Islet precursor cell (in vitro differentiated cells): ENCODE measurements at places on chromosomes 6 and 20.

GRCh38 chr20:57192311-57192710 lies 74.1 kb downstream of the BMP7 start:
- no peak for DNase-seq

- DNase-seq: no peak
Observed at GRCh38 chr6:75466636-75467035, 27.0 kb downstream of the FILIP1 start.

GRCh38 chr6:130961148-130961547 lies 101.9 kb downstream of the EPB41L2 start:
- DNase-seq: no peak

DNA sequence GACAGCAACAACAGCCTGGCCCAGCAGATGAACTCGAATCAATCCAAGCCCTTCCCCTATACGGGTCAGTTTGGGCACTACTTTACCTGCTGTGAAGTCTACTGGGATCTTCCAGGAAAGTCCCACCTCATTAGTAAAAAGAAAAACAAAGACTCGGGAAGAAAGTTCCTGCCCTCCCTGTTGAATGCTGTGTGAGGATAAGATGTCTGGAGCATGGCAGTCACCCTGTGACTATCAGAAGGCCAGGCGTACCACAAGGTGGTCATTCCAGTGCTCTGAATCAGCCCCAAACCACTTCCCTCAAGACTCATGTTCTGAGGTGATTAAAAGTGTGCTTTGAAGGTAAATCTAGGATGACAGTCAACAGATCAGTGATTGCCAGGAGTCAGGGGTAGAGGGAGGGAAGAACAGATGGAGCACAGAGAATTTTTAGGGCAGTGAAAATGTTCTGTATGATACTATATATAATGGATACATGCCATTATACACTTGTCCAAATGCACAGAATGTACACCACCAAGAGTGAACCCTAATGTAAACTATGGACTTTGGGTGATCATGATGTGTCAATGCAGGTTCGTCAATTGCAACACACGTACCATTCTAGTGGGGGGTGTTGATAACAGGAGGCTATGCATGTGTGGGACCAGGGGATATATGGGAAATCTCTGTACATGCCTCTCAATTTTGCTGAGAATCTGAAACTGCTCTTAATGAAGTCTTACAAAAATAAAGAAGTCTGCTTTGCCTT lies 14.7 kb downstream of the FKBP1A start:
- DNase-seq: peak; percentile 89

- no peak for DNase-seq
Observed at GRCh38 chr6:84882768-84883766, 118.7 kb upstream of the TBX18 start.

DNA sequence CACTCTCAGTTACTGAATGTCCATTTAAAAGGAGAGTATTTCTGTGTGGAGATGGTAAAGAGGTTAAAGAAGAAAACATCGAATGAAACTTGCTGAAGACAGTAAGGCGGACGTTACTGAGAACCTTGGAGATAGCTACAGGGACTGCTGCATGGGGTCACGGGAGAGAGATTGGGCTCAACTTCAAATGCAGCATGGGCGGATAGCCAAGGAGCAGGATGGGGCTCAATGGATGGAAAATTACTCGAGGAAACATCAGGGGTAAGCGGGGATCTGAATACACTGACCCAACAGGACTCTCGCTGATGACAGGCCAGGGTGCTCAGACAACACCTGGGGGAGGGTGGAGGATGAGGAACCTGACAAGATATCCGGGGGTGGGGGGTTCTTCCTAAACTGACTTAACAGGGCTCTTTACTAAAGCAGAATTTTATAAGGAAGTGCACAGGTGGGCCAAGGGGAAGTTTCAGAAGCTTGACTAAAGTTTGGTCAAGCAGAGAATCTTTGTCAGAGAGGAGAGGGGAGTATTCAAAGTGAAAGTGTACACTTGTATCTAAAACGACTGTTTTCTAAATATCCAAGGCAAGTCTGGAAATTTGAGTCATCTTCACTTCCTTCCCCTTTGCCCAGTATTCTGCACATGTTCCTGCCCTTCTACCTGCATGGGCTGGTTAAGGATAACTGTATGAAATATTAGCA lies 22.8 kb downstream of the ECT2L start:
- no peak for DNase-seq

- DNase-seq: peak; percentile 29
Observed at GRCh38 chr6:15387118-15387517, 141.2 kb downstream of the JARID2 start.

DNA sequence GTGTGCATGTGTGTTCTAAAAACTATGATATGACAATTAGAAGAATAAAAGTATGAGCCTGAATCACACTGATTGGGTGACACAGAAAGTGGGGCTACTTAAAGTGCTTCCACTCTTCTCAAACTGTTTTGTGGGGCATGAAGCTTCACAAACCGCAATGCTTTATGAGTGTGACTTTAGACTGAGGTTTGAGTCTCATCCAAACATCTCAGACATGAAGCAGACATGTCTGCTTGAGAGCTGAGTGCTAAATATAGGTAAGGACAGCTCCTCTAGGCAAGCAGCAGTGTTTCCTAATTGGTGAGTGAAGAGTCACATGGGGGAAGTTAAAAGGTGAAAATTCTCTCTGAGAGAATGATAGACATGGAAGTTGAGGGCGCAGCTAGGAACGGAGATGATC lies 726.9 kb upstream of the CITED2 start:
- no peak for DNase-seq

DNA sequence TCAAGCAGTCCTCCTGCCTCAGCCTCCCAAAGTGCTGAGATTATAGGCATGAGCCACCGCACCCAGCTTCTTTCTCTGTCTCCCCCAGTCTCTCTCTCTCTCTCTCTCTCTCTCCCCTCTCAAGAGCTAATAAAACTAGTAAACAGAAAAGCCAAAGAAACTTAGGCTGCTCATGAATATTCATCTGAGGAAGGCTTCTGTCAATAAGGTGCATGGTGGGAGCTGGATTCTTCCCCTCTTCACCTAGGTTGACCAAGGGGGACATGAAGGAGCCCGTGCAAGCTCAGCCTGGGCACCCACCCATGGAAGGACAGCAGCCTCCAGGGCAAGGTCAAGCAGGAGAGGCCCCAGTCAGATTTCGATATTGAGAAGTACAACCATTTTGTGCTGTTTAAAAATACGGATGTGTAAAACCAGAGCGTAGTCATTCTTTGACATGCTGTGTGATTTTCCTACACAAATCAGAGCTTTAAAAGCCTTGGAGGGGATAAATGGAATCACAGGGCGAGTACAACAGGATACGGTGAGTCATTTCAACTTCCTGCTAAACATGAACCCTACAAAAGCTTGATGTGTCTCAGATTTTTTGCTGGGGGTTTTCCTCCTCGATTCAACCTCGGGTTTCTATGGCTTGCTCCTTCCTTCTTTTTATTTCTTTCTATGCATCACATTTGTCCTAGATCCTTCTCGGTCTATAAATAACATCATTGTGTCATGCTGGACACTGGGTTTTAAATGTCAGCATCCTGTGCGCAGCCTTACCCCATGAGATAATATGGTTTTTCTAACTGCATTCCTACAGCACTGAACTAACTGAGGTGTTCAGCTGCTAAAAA lies 368.9 kb upstream of the JARID2 start:
- no peak for DNase-seq

GRCh38 chr6:123467392-123467791 lies 169.4 kb downstream of the TRDN start:
- DNase-seq: no peak

DNA sequence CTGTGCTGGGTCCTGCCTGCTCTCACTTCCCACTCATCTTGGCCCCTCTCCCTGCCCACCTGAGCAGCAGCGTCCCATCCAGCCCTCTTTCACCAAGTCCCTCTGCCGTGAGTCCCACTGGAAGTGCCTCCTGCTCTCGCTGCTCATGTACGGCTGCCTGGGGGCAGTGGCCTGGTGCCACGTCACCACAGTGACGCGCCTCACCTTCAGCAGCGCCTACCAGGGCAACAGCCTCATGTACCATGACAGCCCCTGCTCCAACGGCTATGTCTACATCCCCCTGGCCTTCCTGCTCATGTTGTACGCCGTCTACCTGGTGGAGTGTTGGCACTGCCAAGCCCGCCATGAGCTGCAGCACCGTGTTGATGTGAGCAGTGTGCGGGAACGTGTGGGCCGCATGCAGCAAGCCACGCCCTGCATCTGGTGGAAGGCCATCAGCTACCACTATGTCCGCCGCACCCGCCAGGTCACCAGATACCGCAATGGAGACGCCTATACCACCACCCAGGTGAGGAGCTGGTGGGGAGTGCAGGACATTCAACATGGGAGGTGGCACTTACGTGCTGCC lies 2.8 kb downstream of the TMEM151B start:
- DNase-seq: no peak

DNA sequence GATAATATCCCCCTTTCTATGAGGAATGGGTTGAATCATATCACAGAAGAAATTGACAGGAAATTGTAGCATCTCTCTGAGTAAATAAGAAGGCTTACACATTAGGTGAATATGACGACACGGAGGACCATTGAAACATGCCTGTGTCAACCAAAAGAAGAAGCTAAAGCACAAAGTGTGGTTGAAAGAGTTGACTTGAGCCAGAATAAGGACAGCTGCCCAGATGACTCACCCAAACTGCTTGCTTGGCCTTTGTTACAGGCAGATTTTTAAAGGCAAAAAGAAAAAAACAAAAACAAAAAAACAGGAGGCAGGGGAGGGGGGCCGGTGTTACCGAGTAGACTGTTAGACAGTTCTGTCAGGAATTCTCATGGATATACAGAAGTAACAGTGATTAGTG lies 129.8 kb upstream of the EDN1 start:
- DNase-seq: no peak

DNA sequence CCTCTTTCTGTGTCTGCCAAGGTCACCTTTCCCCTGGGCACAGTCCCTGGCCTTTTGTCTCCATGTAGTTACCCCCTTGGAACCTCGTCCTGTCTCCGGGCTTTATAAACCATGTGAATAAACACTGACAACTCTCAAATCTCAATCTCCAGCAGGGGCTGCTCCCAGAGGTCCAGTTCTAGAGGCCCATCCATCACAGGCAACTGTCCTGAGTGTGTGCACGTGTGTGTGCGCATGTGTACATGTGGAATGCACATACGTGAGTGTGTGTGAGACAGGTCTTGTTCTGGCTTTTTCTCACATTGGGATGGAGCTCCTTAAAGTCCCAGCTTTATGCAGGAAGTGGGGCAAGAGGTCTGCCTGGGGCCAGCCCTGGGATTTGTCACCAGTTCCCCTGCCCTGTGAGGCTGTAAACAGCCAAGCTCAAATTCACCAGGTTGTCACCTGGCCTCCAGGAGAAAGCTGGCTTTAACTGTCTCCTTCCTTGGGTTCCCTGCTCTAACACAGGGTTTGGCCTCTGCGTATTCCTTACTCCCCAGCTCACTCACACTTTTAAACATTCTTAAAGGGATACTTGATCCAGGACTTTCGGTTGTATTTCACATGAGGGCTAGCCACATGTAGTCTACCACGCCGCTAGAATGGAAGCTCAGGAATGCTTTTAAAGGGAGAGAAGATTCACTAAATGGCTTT lies 42.7 kb downstream of the RAMACL start:
- DNase-seq: peak; percentile 76

DNA sequence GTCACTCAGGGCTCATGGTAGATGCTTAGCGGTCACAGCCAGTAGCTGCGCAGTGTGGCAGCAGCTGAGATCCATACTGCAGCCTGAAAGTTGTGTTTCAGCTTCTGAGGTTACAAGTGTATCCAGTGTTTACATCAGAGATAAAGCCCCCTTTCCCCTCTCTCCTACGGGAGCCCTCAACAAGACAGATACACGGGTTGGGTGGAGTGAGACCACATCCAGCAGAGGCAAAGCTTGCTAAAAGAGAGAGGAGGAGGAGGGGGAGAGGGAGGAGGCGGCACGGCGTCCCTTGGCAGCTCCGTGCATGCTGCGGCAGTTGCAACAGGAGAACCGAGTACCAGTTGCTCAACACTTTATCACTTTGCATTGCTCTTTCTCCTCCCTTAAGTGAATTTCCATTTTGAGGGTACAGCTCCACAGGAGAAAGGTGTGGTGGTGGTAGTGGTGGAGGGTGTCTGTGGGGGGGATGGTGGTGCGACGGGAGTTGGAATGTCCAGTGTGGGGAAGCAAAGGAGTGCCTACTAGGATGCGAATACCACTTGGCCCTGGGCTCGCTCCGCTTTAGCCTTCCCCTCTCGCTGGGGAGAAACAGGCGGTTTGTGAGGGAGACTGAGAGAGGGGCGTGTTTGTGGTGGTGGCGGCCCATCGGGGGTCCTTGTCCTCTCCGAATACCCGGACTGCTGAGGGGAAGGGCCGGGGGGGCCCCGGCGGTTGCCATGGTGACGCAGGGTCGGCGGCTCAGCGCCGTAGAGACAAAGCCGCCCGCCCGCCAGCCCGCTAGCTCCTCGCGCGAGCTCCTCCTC lies 405 bp upstream of the RNF182 start:
- peak; percentile 79 for DNase-seq

GRCh38 chr6:19320111-19320581 lies 517.0 kb upstream of the ID4 start:
- DNase-seq: no peak

GRCh38 chr6:116253505-116254296 lies at the start of gene TSPYL4:
Gene TSPYL4, minus strand, starts transcription at chr6:116254075. Its CDS starts 67 bp downstream, at chr6:116254008.
- DNase-seq: peak; percentile 97

- DNase-seq: peak; percentile 52
Observed at GRCh38 chr20:37349517-37350491, 3.9 kb downstream of the SRC start.
